ENCODE measurements at places on chromosomes 2 and 18.
A peak's percentile ranks its signal among the peaks of the same experiment; 100 is the strongest.

DNA sequence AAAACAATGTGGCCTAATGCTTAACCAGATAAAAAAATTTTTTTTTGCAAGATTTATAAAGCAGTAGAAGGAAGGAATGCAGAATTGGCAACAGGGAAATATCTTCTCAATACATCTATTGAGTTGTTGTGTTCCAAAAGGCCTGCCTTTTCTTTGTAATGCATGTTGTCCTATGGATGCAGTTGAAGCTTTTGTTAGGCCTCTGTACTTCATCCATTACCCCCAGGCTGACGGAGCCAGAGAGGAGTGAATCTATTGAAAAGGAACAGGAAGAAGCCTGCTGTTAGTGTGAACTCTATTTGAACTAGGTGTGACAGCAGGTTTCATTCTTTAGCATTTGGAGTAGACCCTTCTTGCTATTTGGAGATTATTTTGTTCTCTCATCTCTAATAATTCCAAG is 56.5 kb downstream of the MTX2 start:
- DNase-seq = no peak

- no peak for DNase-seq
Observed at GRCh38 chr2:234949762-234950434, 1.9 kb upstream of the SH3BP4 start.

DNA sequence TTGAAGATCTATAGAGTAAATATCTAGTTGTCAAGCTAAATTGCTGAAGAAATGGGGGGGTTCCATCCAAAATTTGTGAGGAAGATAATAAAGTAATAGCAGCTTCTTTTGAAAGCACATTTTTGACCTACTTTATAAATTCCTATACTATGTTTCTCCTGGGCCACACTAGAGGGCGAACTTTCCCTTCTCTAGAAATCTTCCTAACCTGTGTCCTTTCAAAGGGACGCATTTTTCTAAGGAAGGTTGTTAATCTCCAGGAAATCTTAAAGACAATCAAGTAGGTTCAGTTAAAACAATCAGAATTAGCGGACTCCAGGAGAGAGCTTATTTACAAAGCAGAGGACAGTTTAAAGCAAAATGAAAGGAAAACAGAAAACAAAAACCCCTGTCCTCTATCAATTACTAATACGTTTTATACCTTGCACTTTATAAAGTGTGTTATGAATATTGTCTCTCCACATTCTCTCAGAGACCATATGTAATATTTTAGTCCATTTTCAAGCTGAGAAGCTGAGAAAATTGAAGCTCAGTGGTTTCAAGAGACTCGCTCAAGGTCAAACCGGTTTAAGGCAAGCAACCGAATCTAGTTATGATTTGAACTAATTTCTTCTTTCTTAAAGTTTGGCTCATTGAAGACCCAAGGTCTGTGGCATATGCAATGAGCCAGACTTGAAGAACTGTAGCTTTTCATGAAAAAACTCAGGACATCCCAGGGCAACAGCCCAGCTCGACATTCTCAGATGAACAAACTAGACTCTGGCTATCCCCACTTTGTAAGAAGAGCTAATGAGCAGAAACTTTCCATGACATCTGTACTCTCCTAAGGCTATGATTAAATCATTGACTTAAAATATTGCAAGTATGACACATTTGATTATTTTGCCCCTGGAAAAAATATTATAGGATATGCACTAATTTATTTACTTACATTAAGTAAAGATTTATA is 273.6 kb downstream of the PAX3 start:
- DNase-seq = peak; percentile 11

DNA sequence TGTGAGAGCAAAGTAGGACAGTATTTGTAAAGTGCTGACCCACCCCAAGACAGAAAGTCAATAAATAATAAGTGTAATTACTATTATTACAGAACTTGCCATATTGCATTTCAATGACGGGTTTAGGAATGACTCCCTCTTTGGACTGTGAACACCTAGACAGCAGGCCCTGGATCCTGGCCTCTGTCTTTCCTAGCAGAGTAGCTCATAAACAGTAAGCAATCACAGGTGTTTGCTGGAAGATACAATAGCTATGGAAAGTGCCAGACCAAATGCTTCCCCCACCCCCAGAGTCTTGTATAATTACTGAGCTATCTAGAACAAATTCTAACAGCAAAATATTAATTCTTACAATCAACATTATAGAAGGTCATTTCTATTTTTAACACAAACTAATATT is 20.1 kb upstream of the MYO1B start:
- no peak for DNase-seq

GRCh38 chr2:169705927-169706326 is 11.7 kb downstream of the PHOSPHO2 start:
- no peak for DNase-seq

DNA sequence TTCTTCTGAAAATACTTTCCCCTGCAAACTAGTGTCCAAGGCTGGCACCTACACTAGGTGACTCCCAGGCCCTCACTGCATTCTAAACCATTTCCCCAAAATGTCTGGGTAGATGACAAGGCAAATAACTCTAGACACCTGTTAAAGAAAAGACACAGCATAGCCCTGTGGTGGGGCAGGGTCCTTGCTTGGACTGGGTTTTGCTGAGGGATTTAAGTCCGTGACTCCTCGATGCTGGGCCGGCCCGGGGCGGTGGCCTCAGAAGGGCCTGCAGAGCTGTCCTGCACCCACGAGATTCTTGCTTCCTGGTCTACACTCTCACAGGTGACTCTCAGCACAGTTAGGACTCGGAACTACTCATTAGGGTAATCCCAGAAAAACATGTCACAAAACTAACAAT is 55.2 kb downstream of the MBP start:
- no peak for DNase-seq

GRCh38 chr2:165863810-165864261 is 69.8 kb upstream of the GALNT3 start:
- no peak for DNase-seq

- DNase-seq = no peak
Observed at GRCh38 chr2:27115519-27115918, 3.4 kb downstream of the CGREF1 start.

DNA sequence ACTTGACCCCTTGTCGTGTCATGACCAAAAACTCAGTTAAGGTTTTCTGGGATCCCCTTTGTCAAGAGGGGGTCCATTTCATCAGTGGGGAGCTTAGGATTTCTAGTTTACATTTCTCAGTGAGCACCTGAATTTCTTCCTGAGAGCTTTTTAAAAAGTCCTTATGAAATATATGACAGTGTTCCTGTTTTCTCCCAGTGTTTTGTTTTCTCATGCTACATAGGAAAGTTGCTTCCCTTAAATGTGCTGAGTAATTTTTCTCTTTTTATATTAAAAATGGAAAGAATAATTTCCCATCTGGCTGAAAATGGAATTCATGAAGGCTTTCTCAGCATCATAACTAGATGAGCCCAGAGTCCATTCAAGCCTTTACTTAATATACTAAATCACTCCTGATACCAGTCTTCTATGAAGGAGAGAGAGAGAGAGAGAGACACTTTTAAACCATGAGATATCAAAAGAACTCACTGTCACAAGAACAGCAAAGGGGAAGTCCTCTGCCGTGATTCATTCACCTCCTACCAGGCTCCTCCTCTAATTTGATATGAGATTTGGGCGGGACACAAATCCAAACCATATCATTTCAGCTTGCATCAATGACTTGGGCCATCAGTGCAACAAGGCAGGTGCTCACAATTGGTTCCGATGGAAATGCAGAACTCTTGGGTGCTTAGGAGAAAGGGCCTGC is 61.1 kb downstream of the XRCC5 start:
- no peak for DNase-seq

DNA sequence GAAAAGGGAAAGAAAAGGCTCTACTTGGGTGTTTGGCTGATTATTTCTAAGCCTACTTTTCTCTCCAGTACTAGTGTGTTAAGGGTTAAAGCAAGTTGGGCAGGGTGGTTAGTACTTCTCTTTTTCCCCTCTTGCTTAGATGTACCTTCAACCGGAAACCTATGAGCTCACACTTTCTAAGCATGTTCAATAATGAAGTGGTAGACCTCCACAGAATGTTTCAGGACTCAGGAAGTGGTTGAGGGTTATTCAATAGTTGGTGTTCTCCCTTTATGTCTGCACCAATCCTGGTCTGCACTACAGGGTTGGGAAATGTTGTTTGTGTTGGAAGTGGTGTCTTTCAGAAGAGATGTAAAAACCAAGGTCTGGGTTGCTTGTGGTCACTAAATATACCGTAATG is 137.1 kb downstream of the ZEB2 start:
- no peak for DNase-seq

DNA sequence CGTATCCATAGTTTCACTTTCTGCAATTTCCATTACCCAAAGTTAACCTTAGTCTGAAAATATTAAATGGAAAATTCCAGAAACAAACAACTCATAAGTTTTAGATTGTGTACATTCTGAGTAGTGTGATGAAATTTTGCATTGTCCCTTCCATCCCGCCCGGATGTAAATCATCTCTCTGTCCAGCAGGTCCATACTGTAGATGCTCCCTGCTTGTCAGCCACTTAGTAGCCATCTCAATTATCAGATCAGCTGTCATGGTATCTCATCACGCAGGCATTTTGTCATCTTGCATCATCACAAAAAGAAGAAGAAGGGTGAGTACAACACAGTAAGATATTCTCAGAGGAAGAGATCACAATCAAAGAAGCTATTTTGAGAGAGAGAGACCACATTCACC is 185.0 kb upstream of the STK17B start:
- no peak for DNase-seq

GRCh38 chr2:10915731-10916276 is 4.1 kb downstream of the KCNF1 start:
- no peak for DNase-seq

DNA sequence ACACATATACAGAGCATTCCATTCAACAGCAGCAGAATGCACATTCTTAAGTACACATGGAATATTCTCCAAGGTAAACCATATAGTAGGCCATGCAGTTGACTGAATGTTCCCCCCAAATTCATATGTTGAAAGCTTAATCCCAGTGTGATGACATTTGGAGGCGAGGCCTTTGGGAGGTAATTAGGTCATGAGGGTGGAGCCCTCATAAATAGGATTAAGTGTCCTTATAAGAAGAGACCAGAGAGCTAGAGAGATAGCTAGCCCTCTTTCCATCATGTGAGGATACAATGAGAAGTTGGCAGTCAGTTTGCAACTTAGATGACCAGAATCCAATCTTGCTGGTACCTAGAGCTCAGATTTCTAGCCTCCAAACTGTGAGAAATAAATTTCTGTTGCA is 27.6 kb downstream of the TMEM185B start:
- no peak for DNase-seq

DNA sequence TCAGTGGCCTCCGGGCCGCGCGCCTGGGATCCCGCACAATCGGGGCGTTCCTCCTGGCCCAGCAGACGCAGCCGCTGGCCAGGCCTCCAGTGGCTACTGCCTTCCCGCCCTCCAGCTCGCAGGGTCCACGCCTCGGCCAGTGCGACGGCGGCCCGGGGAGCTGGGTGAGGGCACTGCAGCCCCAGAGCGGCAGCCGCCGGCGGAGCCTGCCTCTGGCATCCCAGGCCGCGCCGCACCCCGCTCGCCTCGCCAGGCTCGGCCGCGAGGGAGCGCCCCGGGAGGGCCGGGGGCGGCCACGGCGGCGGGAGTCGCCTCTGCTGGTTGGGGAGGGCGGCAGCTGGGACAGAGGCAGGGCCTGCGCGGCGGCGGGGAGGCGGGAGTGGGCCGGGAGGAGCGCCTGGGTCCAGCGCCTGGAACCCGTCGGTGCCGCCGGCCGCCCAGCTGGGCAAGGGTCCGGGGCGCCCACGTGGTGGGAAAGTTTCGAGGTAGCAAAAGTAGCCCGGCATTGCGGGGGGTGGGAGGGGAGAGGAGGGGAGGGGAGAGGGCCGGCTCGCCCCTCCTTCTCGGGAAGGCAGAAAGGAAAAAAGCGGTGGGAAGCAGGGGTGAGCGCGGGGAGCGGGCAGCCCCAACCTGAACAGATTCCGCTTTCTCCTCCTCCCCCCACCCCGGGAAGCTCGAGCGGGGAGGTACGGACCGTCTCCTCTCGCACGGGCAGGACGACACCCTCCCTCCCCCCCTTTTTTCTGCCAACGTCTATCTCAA is 1.5 kb upstream of the INHBB start:
- peak; percentile 49 for DNase-seq

- DNase-seq = no peak
Observed at GRCh38 chr2:28082131-28082530, 191.6 kb downstream of the BABAM2 start.

DNA sequence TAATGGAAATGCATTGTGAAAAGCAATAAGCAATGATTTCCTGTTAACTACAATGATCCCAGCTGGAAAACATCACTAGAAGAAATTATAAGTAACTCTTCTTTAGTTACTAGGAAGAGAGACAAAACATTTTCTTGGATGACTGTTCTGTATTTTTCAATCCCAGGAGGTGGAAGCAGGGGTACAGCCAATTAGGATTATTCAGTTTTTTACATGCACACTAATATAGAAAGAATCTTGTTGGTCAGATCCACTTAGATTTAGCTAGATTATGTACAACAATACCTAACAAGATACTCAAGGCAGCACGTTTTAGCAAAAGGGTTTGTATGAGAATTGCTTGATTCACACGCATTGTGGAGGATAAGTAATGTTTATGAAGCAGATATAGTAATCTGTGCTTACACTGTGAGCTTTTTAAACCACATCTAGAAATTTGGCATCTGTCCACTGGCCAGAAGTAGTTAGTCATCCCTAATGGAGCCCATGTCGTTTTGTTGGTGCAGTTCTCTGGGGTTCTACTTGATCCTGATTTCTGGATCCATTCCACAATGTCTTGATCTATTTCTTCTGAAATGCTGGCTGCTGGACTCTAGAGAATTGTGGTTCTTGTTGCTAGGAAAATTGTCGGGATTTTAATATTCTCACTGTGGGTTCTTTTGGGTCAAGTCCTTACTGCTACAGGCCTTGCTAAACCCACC is 199.7 kb downstream of the ADCYAP1 start:
- DNase-seq = no peak

DNA sequence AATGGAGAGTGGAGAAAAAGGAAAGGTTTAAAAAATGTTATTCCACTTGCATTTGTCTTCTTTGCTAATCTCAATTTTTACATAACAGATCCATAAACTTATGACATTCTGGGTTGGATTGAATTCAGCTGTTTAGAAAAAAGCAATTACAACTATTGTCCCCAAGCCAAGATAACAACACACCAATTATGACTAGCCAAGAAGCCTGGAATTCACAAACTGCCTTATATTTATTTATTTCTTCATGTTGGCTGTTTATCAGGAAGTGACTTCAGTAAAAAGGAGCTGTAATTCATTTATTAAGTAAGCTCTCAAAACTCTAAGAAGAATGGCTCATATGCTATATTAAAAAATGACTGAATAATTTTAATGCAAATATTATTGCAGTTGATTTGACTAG is 137.4 kb downstream of the CALCRL start:
- no peak for DNase-seq

GRCh38 chr18:68399721-68400120 is 315.2 kb downstream of the TMX3 start:
- DNase-seq = no peak

- peak; percentile 66 for DNase-seq
Observed at GRCh38 chr2:23939987-23940717, at the start of gene UBXN2A. UBXN2A (plus strand) TSS chr2:23940463; CDS start chr2:23958315, 17,852 bp downstream.

DNA sequence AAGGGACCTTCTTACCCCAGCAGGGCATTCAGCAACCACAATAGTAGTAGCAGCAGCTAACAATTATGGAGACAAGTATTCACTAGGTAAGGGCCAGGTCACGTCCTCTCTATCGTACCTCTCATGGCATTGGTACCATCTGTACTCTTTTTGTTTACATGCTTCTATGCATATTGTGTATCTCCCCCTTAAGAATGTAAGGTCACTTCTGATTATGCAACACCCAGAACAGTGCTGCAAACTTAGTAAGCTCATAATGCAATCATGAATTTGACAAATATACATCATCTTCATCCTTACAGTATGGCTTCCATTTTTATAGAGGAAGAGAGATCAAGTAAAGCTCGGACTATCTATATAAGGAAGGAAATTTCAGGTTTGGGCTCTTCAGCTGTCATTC is 46.1 kb downstream of the SPRED2 start:
- DNase-seq = no peak
